ENCODE measurements at places on chromosomes 7 and 10.
A peak's percentile ranks its signal among the peaks of the same experiment; 100 is the strongest.

DNA sequence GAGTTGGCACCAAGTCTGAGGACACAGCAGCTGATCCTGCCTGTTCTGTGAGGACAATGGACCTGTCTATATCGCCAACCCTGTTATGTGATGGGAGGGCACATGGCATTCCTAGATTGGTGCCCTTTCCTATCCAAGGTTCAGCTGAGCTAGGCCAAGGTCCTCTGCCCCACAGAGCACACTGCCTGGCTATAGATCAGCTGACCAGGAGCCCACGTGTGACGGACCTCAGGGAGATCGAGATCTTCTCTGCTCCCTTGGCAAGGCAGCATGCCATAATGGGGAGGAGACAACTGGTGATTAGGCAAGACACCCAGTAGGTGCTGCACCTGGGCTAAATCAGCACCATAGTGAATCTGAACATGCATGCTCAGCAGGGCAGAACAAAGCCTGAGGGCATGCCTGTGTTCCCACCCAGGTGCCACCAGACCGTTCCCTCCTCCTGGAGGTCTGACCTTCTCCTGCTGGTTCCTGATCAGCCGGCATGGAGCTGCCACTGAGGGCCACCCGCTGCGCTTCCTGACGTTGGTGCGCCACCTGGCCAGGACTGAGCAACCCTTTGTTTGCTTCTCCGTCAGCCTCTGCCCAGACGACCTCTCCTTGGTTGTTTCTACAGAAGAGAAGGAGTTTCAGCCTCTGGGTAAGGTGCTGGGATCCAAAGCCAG lies 93.7 kb downstream of the WDFY4 start:
- DNase-seq = no peak

DNA sequence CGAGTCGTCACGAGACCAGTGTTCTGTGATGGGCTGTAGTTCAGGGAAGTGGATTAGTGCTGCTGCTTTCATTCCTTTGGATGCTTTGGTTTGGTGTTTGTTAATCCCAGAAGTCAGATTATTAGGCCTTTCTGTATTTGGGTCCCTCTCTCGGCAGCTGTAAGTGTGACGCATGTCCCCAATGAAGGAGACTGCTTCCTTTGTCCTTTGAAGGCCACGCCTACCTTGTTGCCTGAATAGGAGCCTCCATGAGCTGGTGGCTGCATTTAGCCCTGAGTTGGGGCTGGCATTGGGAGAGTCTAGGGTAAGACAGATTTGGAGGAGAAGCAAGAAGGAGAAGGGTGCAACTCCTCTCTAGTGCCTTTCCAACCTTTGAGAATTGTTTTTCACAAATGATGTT lies 34.5 kb downstream of the DOCK1 start:
- no peak for DNase-seq

DNA sequence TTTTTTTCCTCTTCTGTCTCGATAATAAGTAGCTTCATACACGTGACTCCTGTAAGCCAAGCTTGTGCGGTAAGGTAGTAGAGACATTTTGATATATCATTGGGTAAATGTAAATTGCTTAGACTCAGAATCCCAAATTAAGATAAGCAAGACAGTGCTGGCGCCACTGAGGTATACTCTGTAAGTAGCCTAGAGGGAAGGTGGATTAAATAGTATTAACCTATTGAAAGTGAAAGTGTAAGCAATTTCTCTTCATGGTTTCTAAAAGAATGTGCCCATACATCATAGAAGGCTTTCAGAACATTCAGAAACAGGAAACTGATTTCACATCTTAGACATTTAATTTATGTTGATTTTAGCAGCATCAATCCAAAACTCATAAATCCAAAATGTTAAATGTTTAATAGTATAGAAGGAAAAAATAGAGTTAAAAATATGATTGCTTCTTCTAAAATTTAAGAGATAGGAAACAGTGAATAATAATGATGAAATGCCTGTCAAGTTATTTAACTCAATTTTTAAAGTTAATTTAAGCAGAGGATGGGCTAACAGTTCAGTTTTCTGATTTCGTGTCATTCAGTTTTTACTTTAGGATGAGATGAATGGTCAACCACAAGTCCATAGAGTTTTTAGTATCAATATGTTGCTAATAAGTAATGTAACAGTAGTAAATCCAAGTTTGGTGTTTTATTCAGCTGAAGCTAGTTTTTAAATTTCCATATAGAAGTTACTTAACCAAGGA lies 36.8 kb downstream of the LRRC72 start:
- no peak for DNase-seq

DNA sequence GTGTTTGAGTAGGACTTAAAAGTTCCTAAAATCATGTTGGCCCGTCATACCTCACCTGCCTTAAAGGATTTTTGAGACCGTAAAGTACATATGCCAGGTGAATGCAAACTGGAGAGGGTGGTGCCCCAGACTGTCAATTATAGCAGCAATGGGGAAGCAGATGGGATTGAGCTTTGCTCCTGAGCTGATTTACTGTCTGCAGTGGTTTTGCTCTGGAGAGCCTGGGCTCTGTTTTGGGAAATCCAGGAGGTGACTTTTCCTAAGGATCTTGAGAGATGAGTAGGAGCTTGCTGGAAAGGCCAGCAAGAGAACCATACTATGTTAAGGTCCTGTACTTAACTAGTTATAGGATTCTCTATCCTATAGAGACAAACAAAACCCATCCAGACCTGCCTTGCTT lies 43.0 kb downstream of the COL13A1 start:
- no peak for DNase-seq

DNA sequence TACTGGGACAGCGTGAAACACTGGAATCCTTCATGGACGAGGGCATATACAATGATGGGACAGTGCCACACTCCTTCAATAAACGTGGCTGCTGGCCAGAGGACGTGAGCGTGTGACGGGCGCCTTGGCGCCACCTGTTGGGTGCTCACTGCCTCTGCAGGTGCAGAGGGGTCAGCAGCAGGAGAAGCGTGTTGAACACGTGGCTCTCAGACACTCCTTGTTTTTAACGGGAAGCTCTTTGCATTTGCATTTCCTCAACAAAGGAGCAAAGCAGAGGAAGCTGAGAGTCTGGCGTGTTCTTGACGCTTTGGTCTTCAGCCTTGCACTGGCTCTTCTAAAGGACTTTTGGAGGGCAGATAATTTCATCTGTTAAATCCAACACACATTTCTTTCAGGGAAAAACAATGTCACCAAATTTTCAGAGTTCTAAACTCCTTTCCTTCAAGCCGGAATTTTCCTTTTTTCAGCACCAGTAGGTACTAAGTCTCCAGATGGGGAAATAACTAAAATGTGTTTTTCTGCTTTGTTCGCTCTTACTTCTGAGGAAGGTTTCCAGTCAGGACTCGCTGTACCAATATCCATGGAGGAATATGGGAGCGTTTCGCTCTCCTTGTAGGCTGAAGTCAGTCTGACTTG lies 2.9 kb upstream of the GET4 start:
- DNase-seq = peak; percentile 69

DNA sequence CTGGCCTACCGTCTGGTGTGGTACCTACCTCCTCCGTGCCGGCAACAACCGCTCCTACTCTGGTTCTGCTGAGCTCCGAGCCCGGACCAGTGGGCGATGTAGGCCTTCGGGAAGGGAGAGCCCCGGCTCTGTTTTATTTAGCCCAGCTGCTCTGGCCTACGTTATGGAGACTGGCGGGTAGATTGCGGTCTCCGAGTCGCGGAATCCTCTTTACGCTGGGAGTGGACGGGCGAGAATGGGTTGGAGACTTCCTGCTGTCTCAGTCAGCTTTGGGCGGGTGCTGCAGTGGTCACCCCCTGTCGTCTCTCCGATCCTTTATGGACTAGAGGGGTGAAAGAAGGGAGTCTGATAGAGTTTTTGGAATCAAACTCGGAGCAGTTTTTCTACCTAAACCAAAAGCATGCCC lies 406 bp downstream of the CBLL1 start:
- no peak for DNase-seq

GRCh38 chr7:147803606-147804005 lies 787.0 kb upstream of the C7orf33 start:
- DNase-seq = no peak

GRCh38 chr10:73110345-73110849 lies at the start of gene NUDT13:
TSS of gene NUDT13 (plus strand) at chr10:73110455. CDS start at chr10:73114366, 3,911 bp downstream.
- peak; percentile 53 for DNase-seq

DNA sequence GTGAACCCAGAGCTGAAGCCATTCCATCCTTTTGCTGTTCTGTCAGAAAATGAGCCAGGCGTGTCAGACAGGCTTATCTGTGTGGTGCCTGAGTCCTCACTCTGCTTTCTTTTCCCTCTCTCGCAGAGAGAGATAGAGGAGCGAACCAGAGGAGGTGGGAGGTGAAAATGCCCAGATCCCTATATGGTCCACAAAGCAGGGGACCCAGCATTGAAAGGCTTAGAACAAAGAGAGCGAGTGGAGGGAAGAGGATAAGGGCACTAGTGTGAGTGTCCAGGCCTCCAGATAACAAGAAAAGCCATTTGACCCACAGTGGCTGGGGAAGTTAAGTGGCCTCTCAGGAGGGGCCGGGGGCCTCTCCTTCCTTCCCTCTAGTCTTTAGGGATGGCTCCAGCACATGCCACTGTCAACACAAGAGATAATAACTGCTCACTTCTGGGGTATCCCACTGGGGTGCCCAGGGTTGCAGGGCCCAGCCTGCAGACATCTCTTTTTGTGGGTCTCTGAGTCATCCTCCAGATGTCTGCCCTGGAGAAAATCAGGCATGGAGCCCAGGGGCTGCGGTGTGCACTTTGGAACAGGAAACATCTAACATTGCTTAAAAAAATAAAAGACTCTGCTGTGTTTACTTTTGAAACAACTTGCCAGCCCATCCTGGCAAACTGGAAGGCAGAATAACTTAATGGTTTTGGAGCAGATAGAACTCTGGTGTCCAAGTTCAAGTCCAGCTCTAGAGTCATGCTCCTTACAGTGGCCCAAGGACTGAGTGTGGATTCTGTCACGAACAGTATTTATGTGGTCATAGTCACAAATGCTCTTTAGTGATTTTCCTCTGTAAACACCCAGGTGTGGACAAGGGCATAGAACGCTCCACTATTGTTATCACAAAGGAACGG lies 189.5 kb downstream of the CXCL12 start:
- DNase-seq = no peak

Data from activated CD4-positive, alpha-beta T cell treated with anti-CD3 and anti-CD28 coated beads, Interleukin-2, amount 50 U/mL, for 48 hours (primary cell).